ENCODE measurements at places on chromosomes 6 and 20. TPM values are rescaled to one million over a fixed set of nuclear protein-coding genes. Genes with fewer than 3 reads are reported as not detected.

- H3K36me3 ChIP-seq, result no peaks in the 10 kb centered on the region
- H3K4me3 ChIP-seq, result no peak overlapping the region
- no peaks in the 10 kb centered on the region for H3K27me3 ChIP-seq
These were observed 81.6 kb upstream of the PREP start for GRCh38 chr6:105484238-105485161.

DNA sequence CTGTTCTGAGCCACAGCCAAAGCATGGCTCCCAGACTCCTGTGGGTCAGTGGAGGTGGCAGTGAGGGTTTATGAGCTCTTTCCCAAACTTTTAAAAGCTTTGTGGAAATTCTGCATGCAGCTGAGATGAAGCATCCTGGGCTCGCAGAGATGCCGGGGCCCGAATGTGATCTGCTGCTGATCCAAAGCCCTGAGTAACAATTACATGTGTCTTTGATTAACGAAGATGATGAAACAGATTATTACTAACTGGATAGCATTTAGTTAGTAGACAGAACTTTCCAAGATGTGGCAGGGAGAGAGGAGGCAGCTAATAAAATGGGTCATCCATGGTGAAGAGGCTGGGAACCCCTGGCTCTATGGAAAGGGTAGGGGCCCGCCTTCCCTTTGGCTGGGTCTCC lies 43.9 kb upstream of the MDFI start:
- peak overlapping the region; percentile 38 for H3K27ac ChIP-seq
- H3K4me1 ChIP-seq, result peaks cover 11% of the 10 kb centered on the region
- H3K4me3 ChIP-seq, result no peak overlapping the region
- DNase-seq, result no peak
- H3K27me3 ChIP-seq, result no peaks in the 10 kb centered on the region
- no peaks in the 10 kb centered on the region for H3K36me3 ChIP-seq

DNA sequence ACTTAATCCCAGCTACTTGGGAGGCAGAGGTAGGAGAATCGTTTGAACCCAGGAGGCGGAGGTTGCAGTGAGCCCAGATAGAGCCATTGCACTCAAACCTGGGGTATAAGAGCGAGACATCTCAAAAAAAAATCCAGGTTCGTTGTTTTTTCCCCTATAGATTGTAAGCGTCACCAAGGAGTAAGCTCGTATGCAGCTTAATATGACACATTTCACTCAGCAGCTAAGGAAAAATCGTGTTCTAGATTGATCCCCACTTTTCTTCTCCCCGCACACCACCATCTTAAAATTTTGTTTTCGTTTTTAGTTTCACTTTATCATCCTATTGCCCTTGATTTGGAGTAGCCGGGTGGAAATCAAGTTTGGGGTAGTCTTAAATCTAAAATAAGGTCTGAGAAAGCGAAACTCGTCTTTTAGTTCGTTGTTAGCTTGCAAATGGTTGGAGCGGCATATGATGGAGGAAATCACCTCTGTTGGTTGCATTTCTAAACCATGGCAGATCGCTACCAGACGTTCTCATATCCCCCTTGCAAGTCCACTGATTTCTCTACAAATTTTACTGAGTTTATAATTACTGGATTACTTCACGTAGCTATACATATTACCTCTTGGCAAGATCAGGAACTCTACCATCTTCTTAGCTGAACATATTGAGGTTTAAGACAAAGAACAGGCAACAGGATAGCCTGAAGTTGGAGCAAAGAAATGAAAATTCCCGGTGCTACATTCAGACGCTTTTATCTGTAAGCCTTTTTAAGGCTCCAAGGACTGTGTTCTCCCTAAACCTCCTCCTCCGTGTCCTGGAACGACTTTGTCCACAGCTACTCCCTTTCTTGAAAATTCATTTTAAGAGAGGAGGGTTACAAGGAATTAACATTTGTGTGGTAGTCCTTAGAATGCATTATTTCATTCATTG lies 91.1 kb upstream of the BTN3A2 start:
- H3K27ac ChIP-seq, result peak overlapping the region; percentile 72
- H3K4me3 ChIP-seq, result peak overlapping the region; percentile 56
- no peaks in the 10 kb centered on the region for H3K36me3 ChIP-seq
- H3K27me3 ChIP-seq, result no peaks in the 10 kb centered on the region
- H3K4me1 ChIP-seq, result peaks cover 16% of the 10 kb centered on the region

GRCh38 chr6:74912234-74912633 lies 293.6 kb downstream of the COL12A1 start:
- no peaks in the 10 kb centered on the region for H3K4me1 ChIP-seq
- H3K27me3 ChIP-seq, result no peaks in the 10 kb centered on the region
- no peak overlapping the region for H3K27ac ChIP-seq

DNA sequence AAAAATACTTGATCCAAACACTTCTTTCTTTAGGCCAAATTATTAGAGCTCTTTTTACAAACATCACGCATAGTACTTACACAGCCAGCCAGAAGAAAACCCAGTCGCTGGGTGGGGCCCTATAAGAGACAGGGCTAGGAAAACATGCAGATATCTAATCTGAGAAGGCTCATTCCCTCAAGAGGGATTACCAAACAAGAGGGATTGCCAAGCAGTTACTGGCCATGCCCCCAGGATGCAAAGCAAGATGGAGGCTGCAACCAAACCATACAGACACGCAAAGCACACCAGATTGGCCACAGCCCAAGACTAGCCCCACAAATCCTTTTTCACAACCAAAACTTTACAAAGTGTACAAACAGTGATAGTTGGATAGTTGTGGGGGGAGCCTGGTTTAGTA lies 1235.4 kb upstream of the GJE1 start:
- H3K27me3 ChIP-seq, result no peaks in the 10 kb centered on the region
- DNase-seq, result no peak
- H3K4me1 ChIP-seq, result no peaks in the 10 kb centered on the region
- no peak overlapping the region for H3K27ac ChIP-seq
- H3K36me3 ChIP-seq, result no peaks in the 10 kb centered on the region

GRCh38 chr20:42294976-42295375 lies 676.8 kb upstream of the CHD6 start:
- no peak for DNase-seq
- H3K27me3 ChIP-seq, result no peaks in the 10 kb centered on the region
- no peaks in the 10 kb centered on the region for H3K36me3 ChIP-seq
- H3K4me3 ChIP-seq, result no peak overlapping the region

DNA sequence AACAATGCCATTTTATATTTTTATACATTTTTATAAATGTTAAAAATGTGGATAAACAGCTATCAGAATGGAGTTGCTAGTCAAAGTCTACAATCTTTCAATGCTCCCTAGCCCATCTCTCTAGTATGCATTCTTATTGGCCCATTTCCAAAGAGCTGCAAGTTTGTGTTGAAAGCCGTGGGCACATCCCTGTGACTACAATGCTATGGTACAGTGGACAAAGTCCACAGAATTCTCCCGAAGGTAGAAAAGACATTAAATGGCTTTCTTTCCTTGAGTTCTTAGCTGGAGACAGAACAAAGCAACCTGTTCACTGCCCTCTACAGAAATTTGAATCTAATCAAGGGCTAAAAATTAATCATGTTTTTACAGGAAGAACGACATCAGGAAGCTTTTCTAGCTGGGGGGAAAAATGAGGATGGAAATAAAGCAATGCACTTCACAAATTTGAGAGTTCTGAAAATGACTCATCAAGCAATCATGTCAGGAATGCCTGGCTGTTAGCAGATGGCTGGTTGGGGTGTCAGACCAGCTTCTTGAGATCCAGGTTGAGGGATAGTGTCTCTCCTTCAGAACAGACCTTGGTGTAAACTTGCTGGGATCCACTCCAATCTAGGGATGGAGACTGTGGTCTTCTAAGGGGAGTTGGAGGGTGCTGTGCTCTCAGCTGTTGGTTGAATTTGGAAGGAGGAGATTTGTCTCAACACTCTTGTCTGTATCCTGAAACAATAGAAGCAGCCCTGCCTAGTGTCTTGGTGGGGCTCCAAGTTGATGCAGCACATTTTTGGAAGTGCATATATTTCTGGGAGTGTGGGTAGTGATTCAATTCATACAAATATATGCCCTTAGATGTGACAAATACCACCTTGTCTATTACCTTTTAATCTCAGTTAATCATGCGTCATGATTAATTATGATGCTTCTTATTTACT lies 143.4 kb upstream of the PHACTR1 start:
- DNase-seq, result no peak
- no peaks in the 10 kb centered on the region for H3K27me3 ChIP-seq
- no peak overlapping the region for H3K4me3 ChIP-seq

GRCh38 chr20:41551011-41551705 lies 67.0 kb downstream of the CHD6 start:
- H3K4me3 ChIP-seq, result no peak overlapping the region
- H3K4me1 ChIP-seq, result peaks cover 5% of the 10 kb centered on the region
- no peak overlapping the region for H3K27ac ChIP-seq
- H3K27me3 ChIP-seq, result no peaks in the 10 kb centered on the region
- DNase-seq, result no peak
- no peaks in the 10 kb centered on the region for H3K36me3 ChIP-seq

- peaks cover 8% of the 10 kb centered on the region for H3K4me1 ChIP-seq
- H3K27me3 ChIP-seq, result no peaks in the 10 kb centered on the region
These were observed 101.0 kb downstream of the KIF16B start for GRCh38 chr20:16472045-16472872.

DNA sequence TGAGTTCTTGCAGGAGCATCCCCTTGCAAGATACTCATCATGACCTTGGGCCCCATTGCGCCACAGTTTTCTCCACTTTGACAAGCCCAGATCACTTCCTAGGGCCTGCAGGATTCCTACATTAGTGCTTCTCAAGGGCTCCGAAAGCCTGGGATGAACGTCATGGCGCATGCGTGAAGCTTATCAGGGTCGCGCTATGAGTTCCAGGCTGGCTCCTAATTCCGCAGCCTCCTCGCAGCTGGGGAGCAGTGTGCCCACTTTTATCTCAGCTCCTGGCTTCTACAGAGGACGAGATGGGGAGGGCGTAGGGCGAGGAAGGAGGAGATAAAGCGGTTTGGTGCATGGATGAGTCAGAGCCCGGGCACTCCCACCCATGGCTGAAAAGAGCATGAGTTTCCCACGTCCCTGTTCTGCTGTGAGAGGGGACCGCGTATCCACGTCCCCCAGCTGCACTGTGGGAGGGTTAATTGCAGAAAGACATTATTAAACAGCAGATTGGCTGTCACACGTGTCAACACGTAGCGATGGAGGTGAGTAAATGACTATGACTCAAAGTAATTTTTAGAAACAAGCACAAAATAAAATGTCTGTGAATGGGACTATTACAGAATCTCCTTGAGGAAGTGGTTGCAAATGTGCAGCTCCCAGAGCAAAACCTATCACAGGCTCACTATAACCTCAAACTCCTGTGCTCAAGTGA lies 72.9 kb upstream of the DSP start:
- H3K36me3 ChIP-seq, result no peaks in the 10 kb centered on the region
- H3K27me3 ChIP-seq, result no peaks in the 10 kb centered on the region
- peak overlapping the region; percentile 26 for H3K4me3 ChIP-seq
- H3K27ac ChIP-seq, result no peak overlapping the region

GRCh38 chr6:53290537-53291510 lies 57.9 kb downstream of the ELOVL5 start:
- no peak for DNase-seq
- H3K4me3 ChIP-seq, result no peak overlapping the region
- no peaks in the 10 kb centered on the region for H3K36me3 ChIP-seq
- no peaks in the 10 kb centered on the region for H3K27me3 ChIP-seq

DNA sequence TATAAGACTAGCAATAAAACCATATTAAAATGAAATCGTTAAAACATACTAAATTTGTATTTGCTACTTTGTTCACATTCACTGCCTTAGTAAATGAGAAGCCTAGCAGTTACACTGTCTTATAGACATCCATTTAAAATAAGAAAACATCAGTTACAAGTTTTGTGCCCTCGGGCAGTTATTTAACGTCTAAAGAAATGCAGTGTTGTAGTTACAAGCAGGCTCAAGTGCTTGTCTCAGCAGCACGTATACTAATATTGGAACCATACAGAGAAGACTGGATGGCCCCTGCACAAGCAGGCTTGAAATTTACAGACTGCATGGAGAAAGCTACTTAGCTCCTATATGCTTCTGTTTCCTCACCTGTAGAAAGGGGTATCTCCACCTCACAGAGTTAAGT lies 93.1 kb downstream of the HACE1 start:
- no peak overlapping the region for H3K27ac ChIP-seq
- no peak for DNase-seq
- no peaks in the 10 kb centered on the region for H3K4me1 ChIP-seq
- H3K36me3 ChIP-seq, result peaks cover 4% of the 10 kb centered on the region

DNA sequence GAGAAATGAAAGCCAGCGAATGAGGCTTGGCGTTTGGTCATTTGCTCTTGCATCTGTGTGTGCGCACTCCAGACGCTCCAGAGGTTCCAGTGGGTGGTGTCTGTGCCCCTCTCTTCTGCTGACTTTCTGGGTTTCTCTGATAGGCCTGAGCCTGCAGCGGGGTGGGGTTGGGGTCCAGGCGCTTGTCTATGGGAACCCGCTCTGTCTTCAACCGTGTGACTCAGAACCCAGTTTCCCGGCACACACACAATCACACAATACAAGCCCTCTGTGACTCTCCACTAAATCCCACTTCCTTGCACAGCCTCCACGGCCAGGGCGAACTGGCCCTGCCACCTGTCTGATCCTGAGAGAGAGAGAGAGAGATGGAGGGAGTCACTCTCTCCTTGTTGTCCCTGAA lies 24.6 kb downstream of the RBM38 start:
- no peak overlapping the region for H3K4me3 ChIP-seq
- no peak for DNase-seq
- H3K36me3 ChIP-seq, result no peaks in the 10 kb centered on the region
- H3K27me3 ChIP-seq, result no peaks in the 10 kb centered on the region

- no peaks in the 10 kb centered on the region for H3K27me3 ChIP-seq
- H3K4me3 ChIP-seq, result no peak overlapping the region
- no peak overlapping the region for H3K27ac ChIP-seq
- no peaks in the 10 kb centered on the region for H3K36me3 ChIP-seq
These were observed 137.0 kb downstream of the KCNQ5 start for GRCh38 chr6:72758901-72759300.

- DNase-seq, result no peak
- no peaks in the 10 kb centered on the region for H3K27me3 ChIP-seq
- H3K27ac ChIP-seq, result no peak overlapping the region
These were observed 57.8 kb downstream of the GCLC start for GRCh38 chr6:53487080-53487479.

DNA sequence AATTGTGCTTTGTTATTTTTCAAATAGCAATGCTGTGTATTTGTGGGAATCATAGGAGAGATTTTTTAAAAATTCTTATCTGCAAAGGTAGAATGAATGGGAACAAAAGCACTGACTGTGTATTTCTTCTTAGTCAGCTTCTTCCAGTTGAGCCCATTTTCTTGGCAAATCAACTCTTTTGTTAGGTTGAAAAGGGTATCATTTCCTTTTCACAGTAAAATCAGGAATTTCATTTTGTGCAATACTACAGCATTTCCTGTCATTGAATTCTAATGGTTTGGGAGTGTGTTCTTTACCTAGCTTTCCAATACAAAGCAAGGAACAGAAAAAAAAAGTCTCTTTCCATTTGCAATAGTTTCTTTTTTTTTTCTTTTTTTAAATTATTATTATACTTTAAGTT lies 19.0 kb upstream of the EXOC2 start:
- DNase-seq, result no peak
- H3K36me3 ChIP-seq, result no peaks in the 10 kb centered on the region
- peaks cover 10% of the 10 kb centered on the region for H3K4me1 ChIP-seq
- no peaks in the 10 kb centered on the region for H3K27me3 ChIP-seq
- H3K4me3 ChIP-seq, result peak overlapping the region; percentile 67
- peak overlapping the region; percentile 87 for H3K27ac ChIP-seq

GRCh38 chr6:56904068-56904467 lies 50.8 kb upstream of the BEND6 start:
- H3K4me3 ChIP-seq, result no peak overlapping the region
- no peak overlapping the region for H3K27ac ChIP-seq
- no peaks in the 10 kb centered on the region for H3K4me1 ChIP-seq
- H3K27me3 ChIP-seq, result no peaks in the 10 kb centered on the region
- H3K36me3 ChIP-seq, result no peaks in the 10 kb centered on the region

PABPC1L gene
- 19.6 TPM for total RNA-seq

GFRAL gene
- total RNA-seq, result not detected

GUCA1A gene
- not detected for total RNA-seq

NRSN1 gene
- 1.5 TPM for total RNA-seq

SNTA1 gene
- total RNA-seq, result 23.8 TPM
